Activated CD4-positive, alpha-beta T cell treated with anti-CD3 and anti-CD28 coated beads, Interleukin-2, amount 50 U/mL, for 24 hours (primary cell): ENCODE measurements at places on chromosomes 2 and 18.

GRCh38 chr2:151780938-151781337 lies 46.7 kb upstream of the NEB start:
- no peak for DNase-seq

DNA sequence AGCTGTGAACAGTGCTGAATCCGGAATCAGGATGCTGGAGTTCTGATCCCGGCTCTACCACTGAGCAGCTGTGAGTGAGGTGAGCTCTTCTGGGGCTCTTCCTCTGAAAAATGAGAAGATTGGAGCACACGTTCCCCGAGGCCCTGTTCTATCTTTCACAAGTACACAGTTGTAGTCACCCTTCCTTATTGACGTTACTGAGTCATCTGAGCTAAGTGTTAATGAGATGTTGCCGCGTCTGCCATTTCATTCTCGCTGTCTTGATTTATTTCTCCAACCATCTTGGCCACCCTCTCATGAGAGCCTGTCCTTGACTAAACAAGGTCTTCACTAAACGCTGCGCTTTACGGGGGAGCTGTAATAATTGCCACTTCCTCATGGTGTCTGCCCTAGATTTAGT lies 31.9 kb upstream of the EFR3B start:
- DNase-seq = no peak

- DNase-seq = no peak
These were observed 26.8 kb upstream of the MC5R start for GRCh38 chr18:13797157-13797611.

DNA sequence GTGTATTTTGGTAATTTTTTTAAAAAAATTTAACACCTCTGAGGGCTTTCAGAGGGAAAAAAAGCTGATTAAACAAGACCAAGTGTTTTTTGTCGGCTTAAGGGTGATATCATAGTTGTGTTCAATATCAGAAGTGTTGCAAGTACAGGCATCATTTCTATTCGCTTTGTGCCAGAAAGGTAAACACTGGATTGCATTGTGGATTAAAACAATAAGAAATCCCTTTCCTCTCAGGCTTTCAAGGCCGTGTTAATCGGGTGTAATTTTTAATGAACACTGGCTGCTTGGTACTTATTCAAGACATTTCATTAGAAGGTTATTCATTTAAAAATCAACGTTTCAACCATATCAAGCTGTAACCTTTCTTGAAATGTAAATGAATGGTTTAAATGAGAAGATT lies 18.3 kb downstream of the FIGN start:
- no peak for DNase-seq

GRCh38 chr18:22332590-22332989 lies 85.1 kb downstream of the CTAGE1 start:
- no peak for DNase-seq

GRCh38 chr2:16661936-16662839 lies 3.4 kb downstream of the CYRIA start:
- no peak for DNase-seq

- DNase-seq = no peak
These were observed 273.5 kb upstream of the ATP5MC3 start for GRCh38 chr2:175454953-175455389.

GRCh38 chr18:46199515-46200147 lies 95.4 kb downstream of the HAUS1 start:
- no peak for DNase-seq

DNA sequence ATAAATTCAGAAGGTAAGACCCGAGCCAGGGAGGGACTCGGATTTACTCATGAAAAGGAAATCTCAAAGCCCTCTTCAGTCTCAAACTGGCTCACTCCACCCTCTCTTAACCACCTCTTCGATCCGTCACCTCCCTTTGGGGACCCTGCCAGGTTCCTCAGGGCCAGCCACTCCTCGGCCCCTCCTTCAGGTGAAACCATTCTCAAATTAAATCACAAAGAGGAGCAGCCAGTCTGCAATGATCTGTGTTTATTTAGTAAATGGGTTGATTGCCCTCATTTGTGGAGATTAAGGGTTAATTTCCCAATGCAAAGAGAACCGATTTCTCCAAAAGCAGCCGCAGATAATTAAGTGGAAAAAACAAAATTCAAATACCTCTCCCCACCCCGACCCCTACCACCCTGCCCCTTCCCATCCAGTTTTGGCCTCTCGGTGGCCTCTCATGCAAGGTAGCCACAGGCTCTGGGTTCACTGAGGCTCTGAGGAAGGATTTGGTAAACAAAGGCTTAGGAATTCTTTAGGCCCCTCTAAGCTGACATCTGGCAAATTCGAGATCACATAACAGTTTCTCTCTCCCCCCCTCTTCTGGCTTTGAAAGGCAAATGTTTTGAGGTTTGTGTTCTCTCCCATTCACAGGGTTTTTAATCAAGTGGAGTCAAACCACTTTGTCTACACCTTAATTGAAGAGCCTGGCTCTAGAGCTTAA lies 10.3 kb upstream of the FZD7 start:
- DNase-seq = no peak

- no peak for DNase-seq
These were observed 31.9 kb upstream of the MAPRE3 start for GRCh38 chr2:26938399-26939118.

DNA sequence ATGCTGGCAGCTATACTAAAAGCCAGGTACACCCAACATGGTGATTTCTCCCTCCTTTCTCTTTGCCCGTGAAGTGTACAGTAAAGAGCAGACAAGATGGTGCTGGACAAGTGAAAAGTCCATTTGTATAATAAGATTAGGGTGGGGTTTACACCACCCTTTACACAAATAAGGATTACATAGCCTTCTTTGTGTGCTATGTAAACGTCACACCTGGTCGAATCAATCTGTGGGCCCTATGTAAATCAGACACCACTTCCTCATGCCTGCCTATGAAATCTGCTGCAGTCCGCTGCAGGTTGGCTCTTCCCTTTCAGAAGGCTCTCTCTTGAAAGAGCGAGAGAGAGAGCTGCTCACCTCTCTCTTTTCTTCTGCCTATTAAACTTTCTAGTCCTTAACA lies 1054.3 kb upstream of the SLC39A10 start:
- DNase-seq = no peak

- peak; percentile 3 for DNase-seq
These were observed 563 bp downstream of the KIF3C start for GRCh38 chr2:25981596-25982272.

GRCh38 chr2:98126061-98126460 lies 39.1 kb downstream of the VWA3B start:
- DNase-seq = no peak

DNA sequence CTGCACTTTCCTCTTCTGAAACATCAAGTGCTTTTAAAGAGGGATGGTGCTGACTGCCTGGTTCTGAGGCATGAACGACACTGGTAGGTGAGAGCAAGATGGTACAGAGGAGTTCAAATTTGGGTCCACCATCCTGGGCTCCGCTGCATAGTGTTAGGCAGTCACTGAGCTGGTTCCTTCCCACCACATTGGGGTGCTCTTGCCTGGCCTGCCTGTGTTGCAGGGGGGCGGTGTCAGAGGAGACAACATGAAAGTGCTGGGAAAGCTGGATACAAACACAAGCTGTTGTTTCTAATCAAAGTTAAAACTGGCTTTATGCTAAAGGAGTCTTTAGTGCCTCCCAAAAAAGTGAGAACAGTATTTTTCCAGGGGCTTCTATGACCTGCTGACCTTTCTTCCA lies 258.1 kb downstream of the GBX2 start:
- DNase-seq = no peak
